D721Med (cell line): ENCODE measurements at places on chromosomes 5 and 9.

GRCh38 chr9:92807031-92807756 is 42.6 kb upstream of the BICD2 start:
- no peak for DNase-seq

- no peak for DNase-seq
These were observed 126.4 kb upstream of the PRLR start for GRCh38 chr5:35356725-35357124.

GRCh38 chr9:98109052-98109451 is 10.0 kb downstream of the TRIM14 start:
- no peak for DNase-seq

DNA sequence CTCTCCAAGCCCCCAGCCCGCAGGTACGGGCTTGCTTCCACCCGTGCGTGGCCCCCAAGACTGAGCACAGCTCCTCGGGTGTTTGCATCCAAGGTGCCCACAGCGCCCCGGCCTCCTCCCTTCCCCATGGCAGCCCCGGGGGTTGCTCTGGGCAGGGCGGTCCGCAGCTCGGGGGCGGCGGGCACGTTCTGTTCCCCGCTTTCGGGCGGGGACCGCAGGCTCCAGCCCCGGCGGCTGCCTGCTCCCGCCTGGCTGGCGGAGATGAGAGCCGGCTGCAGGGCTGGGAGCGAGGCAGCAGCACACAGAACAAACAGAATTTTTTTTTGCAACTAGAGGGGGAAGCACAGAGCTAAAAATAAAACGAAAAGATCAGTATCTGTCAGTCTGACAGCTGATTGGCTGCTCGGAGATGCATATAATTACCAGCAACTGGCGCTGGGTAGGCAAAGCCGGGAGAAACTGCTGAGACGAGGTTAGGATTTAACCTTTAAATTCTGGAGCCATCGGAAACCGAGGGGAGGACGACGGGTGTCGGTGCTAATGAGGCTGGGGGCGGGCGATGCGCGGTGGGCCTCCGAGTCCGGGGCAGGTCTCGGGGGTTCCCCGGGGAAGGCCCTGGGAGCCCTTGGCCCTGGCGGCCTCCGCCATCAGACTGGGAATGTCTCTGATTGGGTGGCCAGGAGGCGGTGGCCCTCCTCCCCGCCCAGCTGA is 142.7 kb upstream of the IER5L start:
- DNase-seq = no peak

DNA sequence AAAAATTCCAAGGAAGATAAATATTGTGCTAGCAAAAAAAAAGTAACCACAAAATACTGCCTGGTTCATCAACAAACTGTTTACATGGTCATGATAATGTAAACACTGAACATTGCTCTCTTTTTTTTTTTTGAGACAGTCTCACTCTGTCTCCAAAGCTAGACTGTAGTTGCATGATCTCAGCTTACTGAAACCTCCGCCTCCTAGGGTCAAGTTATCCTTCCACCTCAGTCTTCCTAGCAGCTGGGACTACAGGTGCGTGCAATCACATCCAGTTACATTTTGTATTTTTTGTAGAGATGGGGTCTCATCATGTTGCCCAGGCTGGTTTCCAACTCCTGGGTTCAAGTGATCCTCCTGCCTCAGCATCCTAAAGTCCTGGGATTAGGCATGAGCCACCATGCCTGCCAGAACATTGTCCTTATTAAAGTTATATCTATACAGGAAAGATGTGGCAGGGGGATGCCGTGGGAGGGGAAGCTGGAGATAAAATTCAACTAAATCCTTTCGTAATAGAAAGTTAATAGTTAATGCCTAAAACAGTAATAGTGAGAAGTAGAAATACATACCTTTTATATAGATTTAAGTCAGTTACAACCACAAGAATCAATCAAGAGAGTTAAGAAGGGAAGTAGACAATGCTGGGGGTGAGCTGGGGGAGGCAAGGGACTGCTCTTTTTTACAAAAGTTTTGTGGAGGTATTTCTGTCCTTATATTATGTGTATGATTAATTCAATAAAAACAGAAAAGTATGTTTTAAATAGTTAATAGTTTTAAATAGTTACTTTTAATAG is 52.3 kb downstream of the RGMB start:
- DNase-seq = no peak

DNA sequence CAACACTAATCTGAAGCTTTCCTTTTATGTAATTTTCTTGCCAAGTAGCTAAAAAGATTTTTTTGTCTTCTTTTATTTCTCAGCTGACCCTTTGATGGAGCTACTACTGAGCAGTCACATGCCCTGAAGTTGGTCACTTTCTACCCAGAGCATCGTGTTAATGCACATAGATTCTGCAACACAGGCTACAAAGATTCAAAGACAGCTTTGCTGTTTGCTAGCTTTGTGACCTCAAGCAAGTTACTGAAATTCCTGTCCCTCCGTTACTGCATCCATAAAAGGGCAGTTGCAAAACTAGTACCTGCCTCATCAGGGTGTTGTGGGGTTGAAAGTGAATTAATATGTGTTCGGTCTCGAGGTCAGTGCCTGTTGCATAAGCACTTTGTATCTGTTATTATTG is 179.9 kb downstream of the GAS1 start:
- no peak for DNase-seq

- no peak for DNase-seq
These were observed 170.0 kb downstream of the TMEM38B start for GRCh38 chr9:105864248-105864898.

- DNase-seq = no peak
These were observed 20.8 kb downstream of the FIBCD1 start for GRCh38 chr9:130918101-130918825.

DNA sequence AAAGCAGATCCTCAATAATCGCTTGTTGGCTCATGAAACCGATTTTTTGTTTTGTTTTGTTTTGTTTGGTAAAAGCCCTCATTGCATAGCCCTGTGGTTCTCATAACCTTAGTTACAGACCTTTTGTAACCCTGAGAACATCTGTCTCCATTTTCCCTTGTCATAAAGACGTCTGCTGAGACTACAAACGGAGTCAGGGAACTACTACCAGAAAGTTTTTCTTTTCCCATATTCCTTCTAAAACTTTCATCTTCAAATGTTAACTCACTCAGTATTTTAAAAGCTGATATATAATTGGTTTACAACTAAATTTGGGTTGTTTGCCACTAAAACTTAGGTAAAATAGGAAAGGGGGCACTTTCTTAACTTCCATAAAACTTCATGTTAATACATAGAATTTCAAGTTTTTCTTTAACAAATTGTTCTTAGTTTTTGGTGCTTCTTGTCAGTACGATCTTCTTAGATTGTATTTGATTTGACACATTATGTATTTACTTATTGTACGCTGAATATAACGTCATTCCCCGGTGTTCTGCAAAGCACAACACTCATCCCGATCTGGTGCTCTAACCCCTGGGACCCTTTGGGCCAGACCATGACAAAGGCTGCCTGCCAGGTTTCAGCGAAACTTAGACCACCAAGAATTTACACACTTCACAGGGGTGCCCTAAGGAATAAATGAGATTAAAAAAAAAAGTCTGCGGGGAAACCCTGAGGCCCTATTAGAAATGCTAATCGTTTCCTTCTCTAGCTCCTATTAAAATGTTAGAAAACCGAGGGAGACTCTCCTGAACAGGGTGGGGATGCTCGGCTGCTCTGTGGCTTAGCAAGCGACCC is 1.1 kb upstream of the ANP32B start:
- no peak for DNase-seq

- DNase-seq = no peak
These were observed 212.9 kb downstream of the MAT2B start for GRCh38 chr5:163718272-163718671.

- DNase-seq = no peak
These were observed 195.4 kb upstream of the MSX2 start for GRCh38 chr5:174528821-174529544.

DNA sequence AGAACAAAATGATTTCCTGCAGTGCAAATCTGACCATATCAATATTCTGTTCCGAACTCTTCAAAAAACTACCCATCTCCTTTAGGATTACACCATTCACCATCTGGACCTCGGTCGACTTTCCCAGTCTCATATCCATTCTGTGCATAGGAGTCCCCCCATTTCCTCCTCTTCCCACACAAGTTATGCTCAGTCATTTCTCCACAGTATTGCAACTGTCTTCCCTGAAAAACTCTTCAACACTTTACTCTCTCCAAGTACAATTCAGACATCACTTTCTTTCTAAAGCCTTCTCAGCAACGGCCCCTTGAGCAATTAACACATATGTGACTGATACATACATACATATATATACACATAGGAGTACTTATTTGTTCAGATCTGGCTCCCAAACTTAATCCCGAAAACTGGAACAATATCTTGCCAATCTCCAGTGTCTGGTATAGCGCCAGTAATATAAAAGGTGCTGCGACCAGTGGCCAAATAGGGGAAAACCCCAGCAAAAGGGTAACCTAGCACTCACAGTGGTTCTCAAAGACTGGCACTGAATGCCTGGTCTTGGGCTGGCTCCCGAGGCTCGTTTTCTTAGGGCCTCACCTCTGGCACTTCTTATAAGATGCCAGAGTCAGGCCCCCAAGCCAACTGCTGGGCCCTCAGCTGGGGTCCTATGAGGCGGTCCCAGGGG is 629 bp downstream of the ZBTB26 start:
- DNase-seq = no peak

- peak; percentile 47 for DNase-seq
These were observed 598.7 kb upstream of the SGCD start for GRCh38 chr5:155728146-155728856.

DNA sequence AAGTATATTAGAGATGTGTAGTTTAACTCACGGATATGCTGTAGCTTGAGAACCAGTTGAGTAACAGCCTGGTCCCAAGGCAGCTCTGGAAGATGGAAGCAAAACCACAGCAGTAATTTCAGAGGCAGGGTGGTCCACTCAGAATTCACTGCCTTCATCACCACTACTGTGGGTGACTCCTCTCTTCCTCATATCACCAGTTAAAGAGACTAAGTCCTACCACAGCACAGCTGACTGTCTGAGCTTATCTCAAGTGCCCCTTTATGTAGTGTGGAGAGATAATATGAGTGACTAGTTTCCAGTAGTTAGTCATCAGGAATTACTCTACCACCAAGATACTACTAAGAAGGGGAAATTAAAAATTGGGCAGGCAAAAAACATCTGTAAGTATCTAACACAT is 1571.2 kb upstream of the C9orf72 start:
- no peak for DNase-seq

- no peak for DNase-seq
These were observed 17.8 kb upstream of the DPM2 start for GRCh38 chr9:127955294-127956015.

DNA sequence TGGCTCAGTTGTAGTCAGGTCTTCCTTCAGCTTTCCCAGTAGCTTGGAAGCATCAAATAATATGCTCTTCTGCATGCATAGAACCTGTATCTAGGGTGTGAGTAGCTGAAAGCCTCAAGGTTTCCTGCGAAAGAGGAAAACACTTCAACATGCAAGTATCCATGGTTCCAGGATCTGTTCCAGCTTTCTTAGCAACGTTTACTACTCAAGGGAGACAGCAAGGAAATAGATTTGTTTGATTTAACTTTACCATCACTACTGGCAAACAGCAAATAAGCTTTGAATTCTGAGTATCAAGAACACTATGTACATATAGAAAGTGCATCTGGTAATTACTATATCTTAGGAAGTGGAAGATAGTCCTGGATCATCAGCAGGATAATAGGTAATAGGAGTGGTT is 341.0 kb downstream of the PRR16 start:
- DNase-seq = no peak
